ENCODE measurements at places on chromosomes 4 and X. TPM values are rescaled to one million over a fixed set of nuclear protein-coding genes. Genes with fewer than 3 reads are reported as not detected.

- no peak for DNase-seq
Observed at GRCh38 chr4:90127706-90128345, 632 bp downstream of the CCSER1 start.

- no peak for DNase-seq
Observed at GRCh38 chrX:9414416-9414815, 50.4 kb upstream of the TBL1X start.

DNA sequence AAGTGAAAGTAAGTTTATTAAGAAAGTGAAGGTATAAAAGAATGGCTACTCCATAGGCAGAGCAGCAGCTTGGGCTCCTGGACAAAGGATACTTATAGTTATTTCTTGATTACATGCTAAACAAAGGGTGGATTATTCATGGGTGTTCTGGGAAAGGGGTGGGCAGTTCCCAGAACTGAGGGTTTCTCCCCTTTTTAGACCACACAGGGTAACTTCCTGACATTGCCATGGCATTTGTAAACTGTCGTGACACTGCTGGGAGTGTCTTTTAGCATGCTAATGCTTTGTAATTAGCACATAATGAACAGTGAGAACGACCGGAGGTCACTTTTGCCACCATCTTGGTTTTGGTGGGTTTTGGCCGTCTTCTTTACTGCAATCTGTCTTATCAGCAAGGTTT, 557.6 kb downstream of the SPRY1 start:
- DNase-seq = no peak

Gene BCLAF3
- total RNA-seq = 9.4 TPM

- DNase-seq = no peak
Observed at GRCh38 chr4:1356181-1356998, 9.4 kb downstream of the UVSSA start.

Gene TRO
- 3.0 TPM for total RNA-seq

DNA sequence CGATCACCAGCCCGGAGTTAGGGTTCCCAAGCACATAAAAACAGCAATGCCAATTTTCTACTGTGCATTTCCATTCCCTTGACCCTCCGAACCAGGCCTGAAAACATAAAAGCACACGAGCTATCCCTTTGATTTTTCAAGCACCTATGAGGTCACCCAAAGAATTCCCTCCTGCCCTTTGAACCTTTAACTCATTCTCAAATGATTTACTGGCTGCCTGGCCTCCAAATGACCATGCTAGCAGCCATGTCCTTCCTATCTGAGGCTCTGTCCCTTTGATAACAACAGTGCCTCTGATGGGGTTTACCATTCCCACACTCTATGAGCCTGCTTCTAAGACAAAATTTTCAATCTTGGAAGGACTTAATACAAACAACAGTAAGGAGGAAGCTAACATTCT, 15.2 kb downstream of the SHROOM4 start:
- no peak for DNase-seq

DNA sequence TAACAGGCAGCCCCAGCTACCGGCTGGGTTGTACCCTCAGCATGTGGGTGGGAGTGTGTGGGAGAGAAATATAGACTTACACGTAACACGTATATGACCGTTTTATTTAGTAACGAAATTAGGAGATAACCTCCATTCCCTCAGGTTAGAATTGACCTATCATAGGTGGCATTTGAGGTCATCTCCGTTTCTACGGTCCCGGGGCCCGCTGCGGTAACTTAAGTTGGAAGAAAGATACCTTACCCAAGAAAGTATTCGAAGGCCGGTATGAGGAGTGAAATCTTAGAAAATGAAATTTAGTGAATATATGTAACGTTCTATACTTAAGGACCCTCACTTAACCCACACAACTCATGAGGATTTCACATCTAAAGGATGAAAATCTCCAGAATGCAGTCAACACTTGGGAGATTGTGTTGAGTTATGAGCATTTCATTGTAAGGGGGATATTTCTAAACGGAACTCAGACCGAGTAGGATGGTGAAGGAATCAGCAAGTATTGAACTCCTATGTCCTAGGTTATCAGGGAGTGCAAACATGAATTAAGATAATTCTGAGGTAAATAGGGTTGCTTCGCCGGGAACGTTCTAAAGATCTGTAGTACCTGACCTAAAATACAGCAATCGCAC, 891 bp downstream of the CISD2 start:
- DNase-seq = no peak

- DNase-seq = no peak
Observed at GRCh38 chrX:39613482-39613995, 484.2 kb downstream of the BCOR start.

DNA sequence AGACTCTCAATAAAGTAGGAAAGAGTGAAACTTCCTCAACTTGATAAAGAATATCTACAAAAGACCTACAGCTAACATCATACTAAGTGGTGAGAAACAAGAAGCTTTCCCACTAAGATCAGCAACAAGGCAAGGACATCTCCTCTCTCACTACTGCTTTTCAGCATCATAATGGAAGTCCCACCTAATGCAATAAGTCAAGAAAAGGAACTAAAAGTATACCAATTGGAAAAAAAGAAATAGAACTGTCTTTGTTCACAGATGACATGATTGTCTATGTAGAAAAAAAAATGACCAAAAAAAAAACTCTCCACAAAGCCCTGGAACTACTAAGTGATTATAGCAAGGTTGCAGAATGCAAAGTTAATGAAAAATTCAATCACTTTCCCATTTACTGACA, 25.1 kb upstream of the SH3RF1 start:
- no peak for DNase-seq

Gene LDB2
- 1.4 TPM for total RNA-seq

Gene CXCL10
- 117 TPM for total RNA-seq

Gene TMEM156
- total RNA-seq = 10.3 TPM

DNA sequence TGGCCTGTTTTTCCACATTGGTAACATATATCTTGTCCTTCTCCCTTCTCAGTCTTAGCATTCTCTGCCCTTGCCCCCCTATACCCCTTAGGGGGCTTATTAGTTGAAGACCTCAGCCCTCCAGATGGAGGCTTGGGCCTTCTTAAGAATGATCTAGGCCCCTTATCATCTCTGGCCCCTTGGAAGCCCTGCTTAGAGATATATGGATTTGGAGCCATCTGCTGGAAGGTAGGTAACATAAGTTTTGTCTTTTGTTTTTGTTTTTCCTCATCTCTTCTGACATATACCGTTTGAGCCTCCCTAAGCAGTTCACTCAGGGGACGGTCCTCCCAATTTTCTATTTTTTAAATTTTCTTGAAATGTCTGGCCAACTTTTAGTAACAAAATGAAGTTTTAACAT, 48.3 kb upstream of the NAP1L2 start:
- DNase-seq = no peak

DNA sequence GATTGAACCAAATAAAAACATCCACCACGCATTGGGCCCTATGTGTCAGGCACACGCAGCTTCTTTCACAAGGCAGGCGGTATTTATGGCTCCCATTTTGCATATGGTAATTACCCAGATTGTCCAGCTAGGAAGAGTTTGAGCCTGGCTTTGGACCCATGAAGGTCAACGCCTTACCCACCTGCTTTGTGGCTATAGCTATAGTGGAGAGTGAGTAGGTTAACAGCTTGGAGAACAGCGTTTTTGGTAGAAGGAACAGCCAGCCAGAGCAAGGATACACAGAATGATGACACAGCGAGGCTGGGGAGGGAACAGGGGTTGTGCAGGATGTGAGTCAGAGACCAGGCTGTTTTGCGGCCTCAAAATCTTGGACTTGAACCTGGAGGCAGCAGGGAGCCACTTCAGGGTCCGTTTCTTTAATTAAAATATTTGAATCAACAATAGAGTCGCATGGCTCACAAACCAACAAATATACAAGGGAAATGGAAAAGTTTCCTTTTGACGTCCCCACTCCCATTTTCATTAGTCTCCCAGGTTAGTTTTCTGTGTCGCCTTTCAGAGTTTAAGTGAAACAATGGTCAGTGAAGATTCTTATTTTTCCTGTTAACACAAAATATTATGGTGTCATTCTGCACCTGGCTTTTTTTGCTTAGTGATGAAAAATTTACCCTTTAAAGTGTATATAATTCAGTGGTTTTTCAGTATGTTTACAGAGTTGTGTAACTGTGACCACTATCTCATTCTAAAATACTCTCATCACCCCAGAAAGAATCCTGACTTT, 118.2 kb upstream of the STX18 start:
- no peak for DNase-seq

DNA sequence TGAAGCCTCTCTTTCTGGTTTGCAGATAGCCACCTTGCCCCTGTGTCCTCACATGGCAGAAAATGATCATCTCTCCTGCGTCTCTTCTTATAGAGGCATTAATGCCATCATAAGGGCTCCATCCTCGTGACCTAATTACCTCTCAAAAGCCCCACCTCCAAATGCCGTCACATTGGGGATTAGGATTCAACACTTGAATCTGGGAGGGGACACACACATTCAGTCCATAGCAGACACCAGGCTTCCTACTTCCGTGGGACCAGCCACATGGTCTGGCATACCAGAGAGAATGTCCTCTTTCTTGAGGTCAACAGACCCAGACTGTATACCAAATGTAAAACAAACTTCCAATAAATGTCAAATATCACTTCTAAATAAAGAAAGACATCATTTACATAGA, 82.3 kb upstream of the S100G start:
- no peak for DNase-seq

Gene BMP3
- total RNA-seq = not detected

DNA sequence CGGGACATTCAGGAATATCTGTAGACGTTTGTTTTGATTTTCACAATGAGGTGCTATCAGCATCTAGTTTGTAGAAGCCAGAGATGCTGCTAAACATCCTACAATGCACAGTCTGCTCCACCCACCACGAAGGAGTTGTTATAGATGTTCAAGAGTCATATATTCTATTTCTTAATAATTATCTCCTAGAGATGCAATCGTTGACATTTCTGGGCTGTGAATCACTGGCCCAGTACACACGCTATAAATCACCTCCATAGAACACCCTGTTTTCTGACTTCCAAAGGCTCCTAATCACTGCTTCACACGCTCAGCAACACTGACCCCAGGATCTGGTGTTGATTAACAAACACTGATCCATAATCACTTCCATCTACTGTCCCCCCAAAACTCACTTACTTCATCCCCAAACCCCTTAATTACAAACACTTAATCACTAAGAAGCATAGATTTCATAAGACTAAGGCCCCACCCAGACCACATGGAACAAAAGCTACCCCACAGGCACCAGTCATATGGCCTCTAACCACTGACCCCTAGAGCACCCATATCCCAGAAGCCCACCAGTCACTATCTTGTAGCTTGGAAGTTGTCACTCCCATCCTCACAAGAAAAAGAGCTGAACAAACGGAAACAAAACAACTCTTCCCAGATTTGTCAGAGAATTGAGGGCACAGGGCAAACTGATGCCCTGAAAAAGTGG, 31.7 kb upstream of the ZNF41 start:
- DNase-seq = no peak

- no peak for DNase-seq
Observed at GRCh38 chrX:136745215-136746173, 35.2 kb downstream of the ARHGEF6 start.

DNA sequence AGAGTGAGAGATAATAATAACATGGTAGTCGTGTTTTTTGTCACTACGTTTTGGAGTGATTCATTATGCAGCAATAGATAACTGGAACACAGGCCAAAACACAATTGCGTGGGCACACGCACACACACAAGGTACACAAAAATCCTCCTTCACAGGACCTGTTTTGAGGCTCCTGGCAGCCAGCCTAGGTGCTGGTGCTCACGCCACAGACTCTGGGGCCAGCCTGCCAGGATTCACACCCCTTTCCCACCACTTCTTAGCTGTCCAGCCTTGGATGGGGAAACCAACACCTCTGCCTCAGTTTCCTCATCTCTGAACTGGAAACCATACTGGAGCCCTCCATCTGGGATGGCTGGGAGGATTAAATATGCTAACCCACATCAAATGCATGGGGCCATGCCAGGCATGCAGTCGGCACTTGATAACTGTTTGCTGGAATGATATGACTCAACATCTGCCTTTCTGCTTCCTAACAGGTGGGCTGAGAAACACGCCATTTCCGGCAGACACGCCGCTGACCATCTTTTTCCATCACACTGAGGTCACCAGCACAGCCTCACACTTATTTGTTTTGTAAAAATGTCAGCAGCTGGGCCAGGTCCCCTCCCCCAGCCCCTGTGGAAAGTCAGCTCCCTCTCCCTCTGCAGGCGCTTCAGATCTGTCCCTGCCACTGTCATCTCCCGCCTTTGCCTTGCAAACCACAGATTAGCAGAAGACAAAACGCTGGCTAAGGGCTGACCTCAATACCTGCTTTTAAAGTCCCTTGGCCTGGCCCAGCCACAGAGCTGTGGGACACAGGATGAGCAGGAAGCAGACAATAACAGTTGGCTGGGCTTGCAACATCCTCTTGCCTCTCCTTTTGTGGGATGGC, 237.5 kb downstream of the BCOR start:
- DNase-seq = peak; percentile 77

GRCh38 chrX:24229400-24229879, 79.9 kb downstream of the ZFX start:
- no peak for DNase-seq
